IMR-90 (cell line): ENCODE measurements at places on chromosomes 4 and X. TPM values are rescaled to one million over a fixed set of nuclear protein-coding genes. Genes with fewer than 3 reads are reported as not detected.
A peak's percentile ranks its signal among the peaks of the same experiment; 100 is the strongest.

GRCh38 chrX:74536152-74536831, 78.1 kb downstream of the RLIM start:
- peak; percentile 83 for DNase-seq

GRCh38 chrX:132119821-132120515, 7.9 kb downstream of the FRMD7 start:
- DNase-seq = no peak

DNA sequence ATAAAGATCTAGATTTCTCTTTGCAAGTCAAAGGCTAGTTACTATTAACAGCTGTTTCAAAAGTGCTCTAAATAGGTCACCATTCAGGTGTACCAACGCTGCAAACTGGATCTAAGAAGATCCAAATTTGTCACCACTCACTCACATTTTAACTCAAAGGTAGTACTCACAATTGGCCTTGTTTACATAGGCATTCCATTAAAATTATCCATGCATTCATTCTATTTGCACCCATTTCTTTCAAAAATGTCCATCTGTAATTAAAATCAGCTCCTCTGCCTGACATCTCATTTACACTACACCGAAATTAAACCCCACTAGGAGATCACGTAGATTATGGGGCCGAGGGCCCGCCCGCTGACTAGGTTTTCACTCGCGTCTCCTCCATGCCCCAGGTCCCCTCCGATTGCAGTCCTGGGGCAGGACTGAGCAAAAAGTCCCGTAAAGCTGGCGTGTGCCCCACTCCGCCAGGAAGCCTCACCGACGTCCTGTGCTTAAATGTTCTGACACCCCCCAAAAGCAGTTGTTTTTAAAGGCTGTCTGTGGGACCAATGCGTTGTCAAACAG, 1.3 kb upstream of the ING2 start:
- no peak for DNase-seq

DNA sequence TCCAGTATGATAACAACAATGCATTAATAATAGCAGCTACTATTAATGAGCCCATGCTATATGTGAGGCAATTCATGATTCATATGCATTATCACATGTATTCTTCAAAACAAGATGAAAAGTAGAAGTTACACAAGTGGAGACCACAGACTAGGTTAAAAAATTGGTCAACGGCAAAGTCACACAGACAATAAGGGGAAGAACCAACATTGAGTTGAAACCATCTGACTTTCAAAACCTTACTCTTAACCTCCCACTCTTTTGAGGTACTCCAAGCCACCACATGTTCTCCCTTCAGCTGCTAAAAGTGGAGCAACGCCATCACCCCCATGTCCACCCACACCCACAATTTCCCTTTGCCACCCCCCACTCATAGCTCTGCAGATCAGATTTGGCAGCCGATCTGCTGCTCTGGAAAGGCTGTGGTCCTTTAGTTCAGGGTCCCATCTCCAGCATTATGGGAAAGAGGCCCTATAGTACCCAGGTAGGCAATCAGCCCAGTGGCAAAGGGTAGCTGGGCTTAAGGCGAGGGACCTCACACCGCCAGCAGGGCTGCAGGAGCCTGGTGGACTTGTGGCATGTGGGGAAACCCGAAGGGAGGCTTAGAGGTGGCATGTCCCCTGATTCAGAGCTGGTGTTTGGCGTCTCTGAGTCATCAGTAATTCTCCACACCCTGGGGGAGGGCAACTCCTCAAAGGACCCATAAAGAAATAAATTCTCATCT, 33.5 kb upstream of the CYBB start:
- no peak for DNase-seq

GRCh38 chr4:152999346-153000075, 63.4 kb downstream of the FHDC1 start:
- DNase-seq = no peak

- no peak for DNase-seq
Observed at GRCh38 chrX:133513123-133513522, 97.8 kb upstream of the GPC4 start.

- no peak for DNase-seq
Observed at GRCh38 chrX:26522501-26522900, 306.5 kb downstream of the MAGEB5 start.

DNA sequence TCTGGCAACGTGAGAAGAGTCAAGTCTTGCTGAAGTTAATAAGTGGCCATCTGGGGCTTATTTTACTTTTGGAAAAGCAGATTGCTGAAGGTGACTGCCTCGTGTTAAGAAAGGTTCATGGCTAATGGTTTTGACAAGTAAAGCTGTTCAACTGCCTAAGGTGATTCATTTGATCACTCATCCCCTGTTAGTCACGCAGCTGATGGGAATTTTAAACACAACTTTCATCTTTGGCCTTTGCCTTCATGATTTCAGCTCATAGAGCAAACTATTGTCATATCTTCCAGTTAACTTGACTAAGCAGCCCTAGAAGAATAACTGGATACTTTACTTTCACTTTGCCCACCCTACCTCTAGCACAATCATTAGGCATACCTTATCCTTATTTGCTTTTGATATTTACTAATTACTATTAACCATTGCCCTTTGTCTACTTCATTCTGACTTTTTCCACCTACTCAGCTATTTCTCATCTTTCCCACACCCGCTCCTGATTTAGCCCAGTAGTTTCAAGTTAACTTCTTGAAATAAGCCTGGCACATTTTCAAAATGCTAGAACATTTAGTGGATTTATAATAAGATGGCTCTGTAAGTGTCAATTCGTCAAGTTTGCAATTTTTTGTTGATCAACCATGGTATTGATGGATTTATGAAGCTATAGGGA, 170.6 kb upstream of the S100G start:
- DNase-seq = peak; percentile 84

DNA sequence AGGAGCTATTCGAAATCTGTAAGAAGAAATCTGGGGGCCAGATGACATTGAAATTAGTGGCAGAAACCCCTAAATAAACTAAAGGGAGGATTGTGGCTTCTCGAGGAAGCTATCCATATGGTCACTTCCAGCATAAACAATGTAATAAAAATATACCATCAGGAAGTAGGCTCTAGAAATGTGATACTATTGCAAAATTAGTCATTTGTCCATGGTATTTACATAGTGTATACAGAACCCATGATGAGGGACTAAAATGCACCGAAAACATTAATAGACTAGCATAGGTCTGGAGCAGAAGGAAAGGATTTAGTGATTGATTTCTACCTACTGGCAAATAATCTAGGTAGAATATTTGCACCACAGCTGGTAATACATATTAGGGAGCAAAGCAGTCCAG, 1344.0 kb downstream of the FSTL5 start:
- DNase-seq = no peak

DNA sequence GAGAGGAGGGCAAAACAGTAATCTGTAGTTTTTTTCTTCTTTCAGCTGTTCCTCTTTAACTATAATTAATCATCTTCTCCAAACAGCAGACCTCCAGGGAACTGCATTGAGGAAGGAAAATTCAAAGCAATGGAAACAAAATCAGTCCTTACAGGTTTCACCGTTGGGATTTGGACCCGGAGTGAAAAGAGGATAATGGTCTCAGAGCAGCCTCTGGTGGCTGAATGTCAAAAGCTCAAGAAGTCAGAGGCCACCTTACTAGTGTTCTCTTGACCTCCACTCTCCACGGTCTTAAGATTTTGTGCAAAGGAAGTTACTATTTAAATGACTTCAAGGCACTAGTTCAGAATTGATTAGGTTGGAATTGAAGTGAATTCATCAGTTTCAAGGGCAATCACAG, 16.0 kb upstream of the MID1 start:
- peak; percentile 68 for DNase-seq

DNA sequence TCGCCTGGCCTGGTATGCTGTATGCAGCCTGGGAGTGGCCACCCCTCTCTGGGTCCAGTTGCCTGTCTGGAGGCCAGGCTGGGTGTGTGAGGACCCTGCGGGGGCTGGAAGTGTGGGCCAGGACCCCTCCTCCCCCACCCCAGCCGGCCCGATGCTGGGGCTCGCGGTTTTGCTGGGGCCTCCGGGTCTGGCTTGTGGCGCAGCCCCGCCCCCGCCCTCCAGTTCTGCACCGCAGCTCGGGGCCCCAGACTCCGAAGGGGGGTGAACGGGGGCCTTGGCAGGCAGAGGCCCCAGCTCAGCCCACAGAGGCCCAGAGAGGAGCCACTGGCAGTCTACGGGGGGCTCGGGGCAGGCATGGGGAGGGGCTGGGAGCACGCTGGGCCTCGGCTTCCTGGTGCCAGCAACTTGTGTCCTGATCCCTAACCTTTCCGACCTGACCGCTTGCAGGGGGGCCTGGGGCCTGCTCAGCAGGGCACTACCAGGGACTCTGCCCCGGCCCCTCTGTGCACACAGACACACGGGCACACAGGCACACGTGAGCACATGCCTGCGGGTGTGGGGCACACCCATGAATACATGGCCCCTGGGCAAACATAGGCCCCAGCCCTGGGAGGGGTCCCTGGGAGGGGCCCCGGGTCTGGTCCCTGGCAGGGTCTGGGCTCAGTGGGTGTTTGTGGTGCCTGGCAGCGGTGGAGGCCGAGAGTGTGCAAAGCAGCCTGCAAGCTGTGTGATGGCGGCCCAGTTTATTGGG, 21.4 kb upstream of the FGFR3 start:
- no peak for DNase-seq

The TMEM47 gene
- total RNA-seq = 105 and 134 TPM in 2 replicates

The TRIM60 gene
- total RNA-seq = not detected in 2 replicates

The ARR3 gene
- not detected in 2 replicates for total RNA-seq

The ADH1A gene
- not detected in 2 replicates for total RNA-seq
